Large intestine (tissue), 12 donors: ENCODE measurements at places on chromosomes 16 and 17.

DNA sequence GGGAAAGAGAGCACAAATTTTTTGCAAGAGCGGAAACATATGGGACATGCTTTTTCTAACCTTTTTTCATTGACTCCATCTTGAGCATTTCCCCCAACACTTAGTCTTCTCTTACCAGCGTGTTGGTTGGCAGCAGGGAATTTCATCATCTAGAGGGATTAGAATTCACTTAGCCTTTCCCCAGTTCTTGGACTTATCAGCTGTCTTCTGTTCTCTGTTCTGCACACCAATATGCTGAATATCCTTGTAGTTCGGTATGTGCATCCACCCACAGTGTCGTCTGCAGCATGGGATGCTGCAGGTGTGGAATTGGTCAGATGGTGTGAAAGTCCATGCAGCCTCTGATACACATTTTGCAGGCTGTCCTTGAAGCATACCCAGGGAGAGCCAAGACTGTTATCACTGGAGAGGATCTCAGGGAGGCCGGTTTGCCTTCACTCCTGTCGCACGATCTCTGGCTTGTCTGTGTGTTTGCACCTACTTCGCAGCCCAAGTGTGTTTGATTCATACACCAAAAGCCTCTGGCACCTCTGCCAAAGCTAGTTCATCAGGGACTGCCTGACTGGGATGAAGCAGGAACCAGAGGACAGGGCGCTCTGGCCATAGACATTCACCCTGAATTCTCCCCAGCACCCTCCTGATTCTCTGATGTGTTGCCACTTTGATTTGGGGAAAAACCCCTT lies 93.3 kb downstream of the SOCS1 start:
- H3K27ac ChIP-seq, result no peak overlapping the region
- H3K36me3 ChIP-seq, result peaks cover 14% of the 10 kb centered on the region
- H3K4me3 ChIP-seq, result no peak overlapping the region
- no peak for DNase-seq
- H3K27me3 ChIP-seq, result no peaks in the 10 kb centered on the region
- H3K4me1 ChIP-seq, result no peaks in the 10 kb centered on the region

- peaks cover 23% of the 10 kb centered on the region for H3K36me3 ChIP-seq
- H3K4me3 ChIP-seq, result no peak overlapping the region
- H3K4me1 ChIP-seq, result peaks cover 81% of the 10 kb centered on the region
- H3K27me3 ChIP-seq, result no peaks in the 10 kb centered on the region
Observed at GRCh38 chr17:77300016-77300686, 159.4 kb downstream of the SEC14L1 start.

- no peaks in the 10 kb centered on the region for H3K27me3 ChIP-seq
- no peaks in the 10 kb centered on the region for H3K4me1 ChIP-seq
- no peak for DNase-seq
- H3K4me3 ChIP-seq, result no peak overlapping the region
Observed at GRCh38 chr17:5396612-5397011, 22.9 kb downstream of the NUP88 start.

DNA sequence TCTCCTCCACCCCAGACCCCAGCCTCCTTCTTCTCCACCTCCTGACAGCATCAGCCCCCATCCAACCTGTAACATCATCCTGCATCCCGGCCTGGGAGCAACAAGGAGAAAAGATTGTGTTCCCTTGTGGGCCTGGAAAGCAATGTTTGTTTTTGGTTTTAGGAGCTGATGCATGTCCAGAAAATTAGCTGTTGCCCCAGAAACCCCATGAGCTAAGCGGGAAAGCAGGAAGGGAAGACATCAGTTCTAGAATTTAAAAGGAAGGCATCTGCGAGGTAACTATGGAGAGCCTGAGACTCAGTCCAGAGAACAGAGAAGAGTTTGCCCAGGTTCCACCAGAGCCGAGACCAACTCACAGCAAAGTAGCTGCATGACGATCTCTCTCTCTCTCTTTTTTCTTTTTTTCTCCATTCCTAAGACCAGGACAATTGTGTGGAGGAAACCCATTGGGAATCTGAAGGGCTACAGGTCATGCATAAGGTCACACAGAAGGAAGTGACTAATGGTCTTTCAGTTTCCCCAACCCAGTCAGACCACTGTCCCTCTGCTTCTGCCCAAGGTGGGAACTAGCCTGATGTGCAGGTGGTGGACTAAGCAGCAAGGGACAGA lies 124.4 kb downstream of the SLC39A11 start:
- no peaks in the 10 kb centered on the region for H3K4me1 ChIP-seq
- H3K27me3 ChIP-seq, result no peaks in the 10 kb centered on the region
- no peak overlapping the region for H3K4me3 ChIP-seq
